ENCODE measurements at places on chromosomes 6 and 20.

DNA sequence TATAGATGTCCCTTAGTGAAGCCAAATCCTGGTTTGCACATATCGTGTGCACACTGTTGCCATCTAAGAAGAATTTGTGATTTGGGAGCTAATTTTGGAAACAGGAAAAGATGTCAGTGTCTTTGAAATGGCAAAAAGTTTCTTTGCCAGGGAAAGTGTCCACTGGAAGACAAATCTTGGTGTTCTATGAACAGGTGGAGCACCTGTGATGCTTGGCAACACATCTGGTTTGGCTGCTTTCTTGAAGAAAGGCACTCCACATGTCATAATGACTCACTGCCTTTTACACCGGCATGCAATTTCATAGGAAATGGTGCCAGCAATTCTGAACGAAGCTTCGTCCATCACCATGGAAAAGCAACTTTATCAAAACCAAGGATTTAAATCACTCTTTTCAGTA, 1040.0 kb upstream of the MAP3K7 start:
- no peak for DNase-seq

DNA sequence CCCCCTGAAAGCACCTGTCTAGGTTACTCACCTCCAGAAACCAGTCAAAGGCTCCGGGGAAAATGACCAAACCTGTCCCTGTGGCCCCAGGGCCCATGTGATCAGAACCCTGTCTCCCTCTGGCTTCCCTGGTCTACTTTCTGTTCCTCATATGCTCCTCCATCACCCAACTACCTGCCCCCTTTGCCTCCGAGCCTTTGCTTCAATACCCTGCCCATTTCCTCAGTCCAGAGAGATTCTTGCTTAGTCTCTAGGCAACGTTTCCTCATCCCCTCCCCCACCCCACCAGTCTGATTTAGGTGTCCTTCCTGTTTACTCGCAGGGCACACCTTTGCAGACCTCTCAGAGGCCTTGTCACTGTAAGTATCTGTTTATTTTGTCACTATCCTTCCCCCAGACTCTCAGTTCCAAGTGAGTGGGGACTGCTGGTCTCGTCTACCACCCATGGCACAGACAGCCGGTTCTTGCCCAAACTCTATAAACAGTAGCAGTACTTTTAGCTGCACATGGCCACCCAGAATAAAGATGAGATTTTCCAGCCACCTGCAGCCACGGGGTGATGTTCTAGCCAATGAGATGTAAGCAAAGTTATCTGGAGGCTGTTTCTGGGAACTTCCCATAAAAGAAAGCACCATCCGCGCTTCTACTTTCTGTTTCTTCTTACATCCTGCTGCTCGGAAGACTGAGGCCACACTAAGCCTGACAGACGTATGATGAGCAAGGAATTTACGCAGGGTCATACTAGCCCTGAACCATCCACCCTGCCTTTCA, 13.3 kb downstream of the ELOVL5 start:
- no peak for DNase-seq

GRCh38 chr6:67792996-67793395, 842.1 kb upstream of the ADGRB3 start:
- no peak for DNase-seq

GRCh38 chr20:17628101-17628841, 53.8 kb downstream of the RRBP1 start:
- DNase-seq: no peak

DNA sequence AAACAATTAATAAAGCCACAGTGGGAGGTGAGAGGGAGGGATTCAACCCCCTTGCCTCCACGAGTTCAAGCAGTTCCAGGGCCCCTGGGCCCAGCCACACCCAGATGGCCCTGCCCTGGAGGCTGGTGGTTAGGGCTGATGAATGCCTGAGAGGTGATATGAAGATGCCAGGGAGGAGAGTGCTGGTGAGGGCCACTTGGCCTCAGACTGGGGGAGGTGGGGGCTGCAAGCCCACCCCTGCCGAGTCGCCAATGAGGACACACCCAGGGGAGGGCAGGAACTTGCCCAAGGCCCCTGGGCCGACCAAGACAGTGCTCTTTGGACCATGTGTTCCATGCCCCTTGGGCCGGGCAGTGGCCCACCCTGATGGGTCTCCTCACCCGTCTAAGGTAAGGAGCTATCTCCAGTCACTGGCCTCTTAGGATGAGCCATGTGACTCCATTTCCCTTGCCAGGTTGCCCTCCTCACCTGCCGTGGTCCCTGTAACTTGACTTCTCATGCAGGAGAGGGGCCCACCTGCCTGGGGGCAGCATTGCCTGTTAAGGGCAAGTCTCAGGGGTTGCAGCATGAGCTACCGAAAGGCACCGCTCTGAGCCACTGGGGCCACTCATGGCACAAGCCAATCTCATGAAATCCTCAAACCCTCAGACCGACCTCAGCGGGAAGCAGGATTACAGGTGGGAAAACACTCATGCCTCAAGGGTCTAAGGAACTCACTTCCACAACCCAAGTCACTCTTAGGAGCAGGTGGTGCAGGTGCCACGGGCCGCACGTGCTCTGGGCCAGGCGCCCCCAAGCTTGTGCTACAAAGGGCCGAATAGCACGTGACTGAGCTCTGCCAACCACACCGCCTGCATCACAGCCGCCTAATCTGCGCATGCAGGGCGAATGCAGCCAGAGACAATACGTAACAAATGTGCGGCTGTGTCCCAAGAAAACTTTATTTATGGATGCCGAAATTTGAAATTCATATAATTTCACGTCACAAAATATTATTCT, 147.4 kb upstream of the MLN start:
- peak; percentile 33 for DNase-seq

DNA sequence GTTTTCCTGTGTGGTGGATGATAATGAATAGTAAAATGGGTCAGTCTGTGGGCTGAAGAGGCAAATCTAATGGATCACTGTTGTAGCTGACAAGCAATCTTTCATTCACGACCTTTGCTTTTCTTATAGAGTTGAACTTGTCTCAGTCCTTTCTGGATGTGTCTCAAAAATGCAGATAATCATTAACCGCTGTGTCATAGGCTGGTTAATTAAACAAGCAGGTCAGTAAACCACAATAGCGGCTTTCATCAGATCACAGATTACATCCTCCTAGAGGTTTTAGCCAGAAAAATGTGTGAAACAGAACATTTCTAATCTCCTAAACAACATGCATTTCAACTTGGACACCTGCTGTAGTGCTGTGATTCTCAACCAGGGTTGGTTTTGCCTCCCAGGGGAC, 2.5 kb upstream of the METTL24 start:
- no peak for DNase-seq

DNA sequence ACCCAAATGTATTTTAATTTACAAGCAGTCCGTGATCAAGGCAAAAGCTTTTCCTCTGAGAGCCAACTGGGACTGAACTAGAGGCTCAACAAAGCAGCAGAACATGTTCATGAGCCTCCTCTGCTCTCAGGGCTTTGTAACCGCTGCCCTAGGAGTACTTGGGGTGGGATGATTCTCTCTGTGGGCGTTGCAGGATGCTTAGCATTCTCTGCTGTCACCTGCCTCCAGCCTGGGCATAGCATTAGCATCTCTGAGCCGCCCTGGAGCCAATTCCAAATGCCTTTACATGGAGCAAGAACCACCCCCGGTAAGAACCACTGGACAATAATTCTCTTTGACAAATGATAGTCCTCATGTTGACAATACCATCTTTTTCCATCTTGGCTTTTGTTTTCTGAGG, 237.6 kb upstream of the CDH4 start:
- DNase-seq: no peak

GRCh38 chr6:151288712-151289398, 49.1 kb downstream of the AKAP12 start:
- DNase-seq: no peak

DNA sequence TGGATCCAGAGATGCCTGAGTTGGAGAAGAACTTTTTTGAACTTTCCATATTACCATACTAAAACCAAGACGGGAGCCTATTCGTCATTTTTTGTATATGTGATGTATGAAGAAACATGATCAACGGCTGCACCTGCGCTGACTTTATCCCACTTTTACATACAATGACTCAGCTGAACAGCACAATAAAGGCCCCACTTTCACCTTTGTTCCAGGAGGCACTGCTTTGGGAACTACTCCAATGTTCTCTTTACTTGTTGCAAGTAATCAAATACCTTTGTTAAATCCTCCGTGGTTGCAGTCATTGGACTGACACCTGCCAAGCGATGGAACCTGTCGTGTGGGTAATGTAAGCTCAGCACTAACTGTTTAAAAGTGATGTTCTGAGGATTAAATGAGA, 17.3 kb upstream of the BTN3A2 start:
- no peak for DNase-seq

GRCh38 chr6:29982097-29982496, 39.8 kb downstream of the HLA-A start:
- no peak for DNase-seq

DNA sequence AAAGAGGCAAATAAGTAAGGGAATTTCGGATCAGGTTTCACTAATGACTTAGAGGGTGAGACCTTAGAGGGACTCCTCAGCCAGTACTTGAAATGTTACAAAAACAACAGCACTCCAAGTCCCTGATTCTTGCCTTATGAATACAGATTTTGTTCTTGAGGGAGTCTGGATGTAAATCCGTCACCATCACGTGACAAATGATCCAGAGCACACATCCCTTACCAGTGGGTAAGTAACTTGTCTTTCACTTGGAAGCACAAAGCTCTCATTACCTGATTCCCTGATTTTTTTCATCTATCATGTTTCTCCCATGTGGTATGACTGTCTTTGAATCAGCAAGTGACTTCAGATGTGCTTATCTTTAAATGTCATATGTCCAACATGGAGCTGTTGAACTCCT, 595.3 kb upstream of the POU3F2 start:
- no peak for DNase-seq

- DNase-seq: no peak
Observed at GRCh38 chr6:63188828-63189227, 22.4 kb upstream of the FKBP1C start.

GRCh38 chr6:166597711-166598440, 11.4 kb upstream of the RAMACL start:
- DNase-seq: no peak

DNA sequence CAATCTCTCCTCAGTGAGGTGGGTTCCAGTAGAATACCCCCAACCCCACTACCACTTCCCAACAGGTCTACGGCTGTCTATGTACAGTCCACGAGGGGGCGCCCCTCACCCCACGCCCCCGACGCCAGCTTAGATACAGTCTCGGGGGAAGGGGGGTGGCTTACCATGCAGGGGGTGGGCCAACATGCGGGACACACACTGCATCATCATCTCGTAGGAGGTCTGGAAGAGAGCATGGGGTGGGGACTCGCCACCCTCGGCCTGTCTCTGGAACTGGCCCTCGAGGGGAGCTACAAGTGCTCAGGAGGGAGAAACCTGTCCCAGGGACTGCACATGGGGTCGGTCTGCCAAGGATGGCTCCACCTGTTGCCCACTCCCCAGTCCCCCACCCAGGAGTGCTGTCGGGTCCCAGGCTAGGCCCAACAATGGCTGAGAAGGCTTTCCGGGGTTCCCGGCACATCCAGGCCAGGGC, 8.5 kb downstream of the MTCH1 start:
- no peak for DNase-seq

DNA sequence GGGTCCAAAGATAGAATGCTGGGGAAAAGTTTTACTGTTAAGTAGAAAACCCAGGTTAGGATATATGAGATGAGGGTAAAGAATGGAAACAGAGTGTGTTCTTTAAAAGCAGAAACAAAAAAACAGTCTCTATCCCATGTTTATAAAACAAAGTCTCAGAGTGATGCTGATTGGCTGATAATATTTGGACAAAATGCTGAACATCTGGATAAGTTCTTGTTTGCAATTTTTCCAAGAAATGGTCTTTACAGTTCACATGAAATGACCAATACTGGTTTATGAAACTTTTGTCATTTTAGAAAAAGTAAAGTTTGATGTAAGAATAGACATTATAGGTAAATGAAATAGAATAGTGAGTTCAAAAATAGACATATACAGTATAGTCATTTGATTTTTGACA, 96.2 kb upstream of the EYS start:
- DNase-seq: no peak

GRCh38 chr20:63043348-63044203, 36.8 kb upstream of the BHLHE23 start:
- no peak for DNase-seq

GRCh38 chr20:48556956-48557355, 270.8 kb downstream of the PREX1 start:
- no peak for DNase-seq

DNA sequence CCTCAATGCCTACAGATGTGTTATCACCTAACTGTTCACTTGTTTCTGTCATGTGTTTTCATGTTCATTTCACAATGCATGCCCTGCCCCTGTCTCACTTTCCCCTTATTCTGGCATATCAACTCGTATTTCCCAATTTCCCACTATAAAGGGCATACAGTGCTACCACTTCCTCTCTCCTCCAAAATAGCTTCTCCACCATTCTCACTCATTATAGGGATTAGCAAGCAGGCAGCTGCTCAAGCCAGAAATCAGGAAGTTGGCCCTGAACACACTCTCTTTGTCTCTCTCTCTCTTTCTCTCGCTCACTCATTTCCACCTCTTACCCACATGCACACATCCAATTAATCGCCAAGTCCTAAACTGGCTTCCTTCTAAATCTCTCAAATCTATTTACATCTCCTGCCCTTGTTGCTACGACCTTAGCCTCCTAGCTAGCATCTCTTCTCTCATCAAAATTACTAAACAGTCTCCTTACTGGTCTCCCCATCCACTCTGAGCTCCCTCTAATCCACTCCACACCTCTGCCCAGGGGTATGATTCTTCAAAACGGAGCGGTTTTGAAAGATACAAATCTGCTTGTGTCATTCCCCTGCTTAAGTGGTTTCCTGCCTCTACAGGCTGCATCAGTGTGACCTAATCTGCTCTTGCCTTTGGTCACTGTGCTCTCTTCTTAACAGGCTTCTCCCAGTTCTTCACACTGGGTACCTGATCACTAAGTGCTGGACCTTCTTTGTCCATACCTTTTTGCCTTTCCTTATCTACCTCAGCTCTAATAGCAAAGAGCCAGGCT, 196.2 kb downstream of the BTBD9 start:
- DNase-seq: no peak

DNA sequence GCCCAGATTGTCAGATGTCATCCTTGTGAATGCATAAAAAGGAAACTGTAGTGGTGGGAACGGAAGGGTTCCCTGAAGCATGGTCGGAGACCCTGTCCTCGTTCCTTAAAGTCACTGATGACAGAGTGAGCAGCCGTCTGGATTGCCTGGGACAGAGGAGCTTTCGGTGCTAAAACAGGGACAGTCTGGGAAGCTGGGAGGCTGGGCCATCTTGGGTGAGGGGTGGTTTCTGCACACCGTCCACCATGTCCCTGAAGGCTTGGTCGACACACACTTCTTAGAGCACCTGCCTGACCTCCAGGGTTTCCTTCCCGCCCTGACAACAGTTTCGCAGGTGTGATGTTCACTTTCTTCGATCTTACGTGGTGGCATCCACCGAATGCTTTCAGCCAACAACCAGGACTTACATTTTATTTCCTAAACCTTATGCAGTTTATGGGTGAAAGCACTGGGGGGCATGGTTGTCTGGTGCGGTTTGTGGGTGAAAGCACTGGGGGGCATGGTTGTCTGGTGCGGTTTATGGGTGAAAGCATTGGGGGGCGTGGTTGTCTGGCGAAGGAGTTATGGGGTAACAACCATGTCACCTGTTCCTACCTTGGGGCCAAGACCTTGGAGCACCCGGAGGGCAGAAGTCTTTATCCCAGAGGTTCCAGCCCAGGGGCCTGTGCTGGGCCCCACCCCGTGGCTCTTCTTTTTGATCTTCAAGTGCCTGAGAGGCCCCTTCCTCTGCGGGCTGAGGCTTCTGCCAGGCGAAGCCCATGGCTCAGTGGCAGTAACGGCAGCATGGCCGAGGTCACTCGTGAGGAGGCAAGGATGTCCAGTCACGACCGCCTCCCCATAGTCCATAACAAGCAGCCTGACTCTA, 81.7 kb upstream of the FRMD1 start:
- no peak for DNase-seq
